ENCODE measurements at places on chromosomes 13 and 19.

- no peak overlapping the region for H3K27ac ChIP-seq
- peak overlapping the region; percentile 39 for H3K4me3 ChIP-seq
- no peak for DNase-seq
- peaks cover 77% of the 10 kb centered on the region for H3K27me3 ChIP-seq
These were observed 255.9 kb upstream of the SOX21 start for GRCh38 chr13:94968040-94968756.

GRCh38 chr13:44207476-44207875 lies 166.1 kb upstream of the SERP2 start:
- H3K27me3 ChIP-seq: no peaks in the 10 kb centered on the region
- peaks cover 6% of the 10 kb centered on the region for H3K4me1 ChIP-seq
- no peak for DNase-seq

DNA sequence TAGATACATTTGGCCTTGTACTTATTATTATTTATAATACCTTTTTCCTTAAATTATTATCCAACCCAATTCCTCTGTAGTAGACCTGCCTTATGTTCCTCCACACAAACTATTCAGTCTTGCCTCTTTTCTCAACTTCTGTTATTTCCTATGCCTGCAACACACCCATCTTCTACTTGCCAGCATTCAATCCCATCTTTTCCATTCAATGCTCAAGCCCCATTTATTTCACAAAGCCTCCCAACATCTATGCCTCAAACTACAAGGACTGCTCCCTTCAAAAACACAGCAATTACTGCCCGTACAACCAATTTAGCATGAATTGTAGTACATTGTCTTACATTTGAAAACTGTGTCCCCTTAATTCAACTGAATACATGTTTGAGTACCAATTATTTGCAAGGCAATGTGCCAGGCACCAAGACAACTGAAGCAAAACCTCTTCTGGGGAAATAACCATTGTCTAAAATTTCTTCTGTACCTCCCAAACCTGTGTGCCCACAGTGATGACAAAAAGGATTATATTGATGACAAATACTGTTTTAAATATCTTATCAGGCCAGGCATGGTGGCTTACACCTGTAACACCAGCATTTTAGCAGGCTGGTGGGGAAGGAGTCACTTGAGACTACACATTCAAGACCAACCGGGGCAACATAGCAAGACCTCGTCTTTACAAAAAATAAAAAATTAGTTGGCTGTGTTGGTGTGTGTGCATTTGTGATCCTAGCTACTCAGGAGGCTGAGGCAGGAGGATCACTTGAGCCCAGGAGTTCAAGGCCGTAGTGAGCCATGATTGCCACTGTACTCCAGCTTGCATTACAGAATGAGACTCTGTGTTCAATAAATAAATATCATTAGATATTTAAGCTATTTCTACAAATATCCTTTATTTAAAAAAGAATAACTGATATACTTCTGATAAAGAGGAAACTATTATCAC lies 35.1 kb downstream of the ELF1 start:
- H3K36me3 ChIP-seq: no peaks in the 10 kb centered on the region
- no peaks in the 10 kb centered on the region for H3K27me3 ChIP-seq
- H3K27ac ChIP-seq: peak overlapping the region; percentile 83
- peaks cover 68% of the 10 kb centered on the region for H3K4me1 ChIP-seq

- H3K4me3 ChIP-seq: no peak overlapping the region
- no peaks in the 10 kb centered on the region for H3K36me3 ChIP-seq
- H3K4me1 ChIP-seq: no peaks in the 10 kb centered on the region
- H3K27ac ChIP-seq: no peak overlapping the region
- no peak for DNase-seq
- peaks cover 52% of the 10 kb centered on the region for H3K27me3 ChIP-seq
These were observed 149.6 kb downstream of the IER2 start for GRCh38 chr19:13299838-13300237.

DNA sequence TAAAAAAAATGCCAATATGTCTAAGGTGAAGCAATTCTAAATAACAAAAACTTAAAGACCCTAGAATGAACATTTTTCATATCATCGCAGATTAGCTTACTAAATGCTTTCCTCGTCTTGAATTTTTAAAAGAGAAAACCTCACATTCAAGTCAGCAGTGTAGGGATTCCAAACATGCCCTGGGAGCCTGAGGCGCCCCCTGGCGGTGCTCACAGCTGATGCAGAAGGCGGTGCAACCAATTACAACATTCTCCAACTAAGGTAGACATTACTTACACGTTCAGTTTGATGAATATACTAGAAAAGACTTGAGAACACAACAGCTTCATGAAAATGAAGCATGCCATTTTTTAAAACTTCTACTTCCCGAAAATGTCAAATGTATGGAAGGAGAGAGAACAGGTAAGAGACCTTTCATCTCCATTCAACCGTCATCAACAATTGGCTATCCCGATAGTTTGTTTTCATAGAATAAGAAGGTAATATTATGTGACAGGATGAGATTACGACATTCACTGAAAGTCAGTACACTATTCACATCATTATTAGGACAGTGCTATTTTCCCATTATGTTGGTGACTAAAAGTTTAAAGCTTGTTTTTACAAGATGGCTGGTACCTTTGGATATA lies 304.4 kb downstream of the DCLK1 start:
- no peak for DNase-seq
- no peaks in the 10 kb centered on the region for H3K27me3 ChIP-seq

- H3K4me1 ChIP-seq: peaks cover 47% of the 10 kb centered on the region
- H3K4me3 ChIP-seq: no peak overlapping the region
- H3K27ac ChIP-seq: no peak overlapping the region
- H3K27me3 ChIP-seq: no peaks in the 10 kb centered on the region
- H3K36me3 ChIP-seq: peaks cover 60% of the 10 kb centered on the region
These were observed 36.6 kb downstream of the ZSWIM4 start for GRCh38 chr19:13831537-13832467.

DNA sequence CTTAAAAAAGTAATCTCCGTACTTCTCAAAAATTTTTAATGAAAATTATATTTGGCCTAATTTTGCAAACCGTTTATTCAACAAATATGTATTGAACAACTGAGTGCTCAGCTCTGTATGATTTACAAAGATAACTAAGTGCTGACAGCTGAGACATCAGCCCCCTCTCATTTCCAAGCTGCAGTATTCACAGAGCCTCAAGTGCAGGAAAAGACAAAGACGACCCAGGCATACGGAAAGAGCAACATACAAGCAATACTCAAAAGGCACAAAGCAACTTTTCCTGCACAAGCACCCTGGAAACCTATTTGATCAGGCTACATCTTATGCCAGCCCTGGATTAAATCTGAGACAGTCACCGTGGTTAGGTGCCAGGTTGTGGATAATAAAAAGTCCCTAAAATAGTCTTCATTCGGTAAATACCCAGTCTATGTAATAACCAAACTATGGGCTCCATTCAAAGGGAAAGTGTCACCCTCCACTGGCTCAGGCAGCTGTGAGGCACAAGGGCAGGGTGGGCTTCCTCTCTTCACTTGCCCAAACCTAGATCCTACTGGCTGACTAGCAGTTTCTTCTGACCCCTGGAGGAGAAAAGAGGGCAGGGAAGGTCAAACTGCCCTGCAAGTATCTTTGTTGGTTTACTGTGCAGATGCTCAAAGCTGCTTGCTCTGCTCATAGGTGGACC lies 65.5 kb downstream of the TBC1D4 start:
- H3K4me3 ChIP-seq: no peak overlapping the region
- no peaks in the 10 kb centered on the region for H3K36me3 ChIP-seq

GRCh38 chr13:82356667-82357410 lies 1525.4 kb downstream of the SLITRK1 start:
- H3K36me3 ChIP-seq: no peaks in the 10 kb centered on the region
- no peaks in the 10 kb centered on the region for H3K27me3 ChIP-seq
- H3K27ac ChIP-seq: no peak overlapping the region
- no peak overlapping the region for H3K4me3 ChIP-seq

GRCh38 chr19:45954156-45954555 lies 19.5 kb downstream of the NOVA2 start:
- no peak overlapping the region for H3K4me3 ChIP-seq
- H3K4me1 ChIP-seq: peaks cover 33% of the 10 kb centered on the region
- peaks cover 16% of the 10 kb centered on the region for H3K36me3 ChIP-seq
- peak overlapping the region; percentile 13 for H3K27ac ChIP-seq
- peaks cover 35% of the 10 kb centered on the region for H3K27me3 ChIP-seq
- DNase-seq: no peak

DNA sequence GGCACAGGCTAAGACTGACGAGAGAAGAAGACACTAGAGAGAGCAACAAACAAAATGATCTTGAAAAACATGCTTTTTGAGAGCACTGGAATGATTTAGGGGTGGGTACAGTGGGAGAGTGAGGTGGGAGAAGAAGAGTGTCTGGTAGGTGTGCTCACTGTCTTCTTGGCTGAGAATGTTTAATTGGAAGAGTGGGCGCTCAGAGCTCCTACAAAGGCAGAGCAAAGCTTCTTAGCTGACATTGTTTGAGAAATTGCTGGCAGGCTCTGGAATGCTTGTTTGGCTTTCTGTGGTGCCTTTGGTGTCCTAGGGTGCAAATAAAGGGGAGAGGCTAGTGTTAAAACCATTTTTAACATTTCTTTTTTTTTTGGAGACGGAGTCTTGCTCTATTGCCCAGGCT lies 1.5 kb upstream of the LIPE start:
- no peak for DNase-seq
- peaks cover 14% of the 10 kb centered on the region for H3K4me1 ChIP-seq
- peaks cover 6% of the 10 kb centered on the region for H3K36me3 ChIP-seq
- no peak overlapping the region for H3K4me3 ChIP-seq

GRCh38 chr19:32040236-32040635 lies 305.2 kb upstream of the ZNF507 start:
- H3K4me3 ChIP-seq: no peak overlapping the region
- no peak overlapping the region for H3K27ac ChIP-seq

- no peaks in the 10 kb centered on the region for H3K27me3 ChIP-seq
- H3K4me1 ChIP-seq: no peaks in the 10 kb centered on the region
- DNase-seq: no peak
- no peaks in the 10 kb centered on the region for H3K36me3 ChIP-seq
These were observed 456.0 kb downstream of the TBC1D4 start for GRCh38 chr13:75025956-75026355.

DNA sequence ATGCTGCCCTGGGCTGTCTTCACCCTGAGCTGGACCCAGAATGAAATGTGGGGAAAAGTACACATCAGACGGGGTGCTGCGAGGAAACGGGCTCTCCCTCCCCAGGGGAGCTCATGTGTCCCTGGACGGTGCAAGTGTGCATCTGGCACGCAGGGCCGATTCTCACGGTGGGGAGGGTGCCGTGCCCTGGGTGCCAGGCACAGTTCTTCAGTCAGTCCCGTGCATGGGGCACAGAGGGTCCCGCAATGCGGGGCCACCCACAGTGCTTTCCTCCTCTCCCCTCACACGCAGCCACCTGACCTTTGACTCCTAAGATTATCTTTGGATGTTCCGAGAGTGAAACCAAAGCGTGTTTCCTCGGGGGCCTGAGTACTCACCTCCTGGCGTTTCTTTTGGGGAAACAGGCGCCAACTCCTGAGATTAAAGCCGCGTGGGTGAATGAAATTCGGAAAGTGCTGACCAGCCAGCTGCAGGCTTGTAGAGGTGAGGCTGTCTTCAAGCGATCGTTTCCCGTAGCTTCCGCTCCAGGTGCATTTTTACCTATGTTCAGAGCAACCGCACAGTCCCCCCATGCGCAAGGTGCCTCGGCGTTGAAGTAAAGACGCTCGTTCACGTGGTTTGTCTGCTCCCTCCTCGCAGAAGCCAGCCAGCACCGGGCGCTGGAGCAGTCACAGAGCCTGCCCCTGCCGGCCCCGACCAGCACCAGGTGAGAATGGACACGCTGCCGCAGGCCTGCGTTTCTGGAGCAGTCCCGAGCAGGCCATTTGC lies 17.5 kb upstream of the F7 start:
- no peak overlapping the region for H3K4me3 ChIP-seq
- H3K27ac ChIP-seq: no peak overlapping the region
- no peaks in the 10 kb centered on the region for H3K27me3 ChIP-seq
- peak; percentile 35 for DNase-seq
- peaks cover 26% of the 10 kb centered on the region for H3K36me3 ChIP-seq

DNA sequence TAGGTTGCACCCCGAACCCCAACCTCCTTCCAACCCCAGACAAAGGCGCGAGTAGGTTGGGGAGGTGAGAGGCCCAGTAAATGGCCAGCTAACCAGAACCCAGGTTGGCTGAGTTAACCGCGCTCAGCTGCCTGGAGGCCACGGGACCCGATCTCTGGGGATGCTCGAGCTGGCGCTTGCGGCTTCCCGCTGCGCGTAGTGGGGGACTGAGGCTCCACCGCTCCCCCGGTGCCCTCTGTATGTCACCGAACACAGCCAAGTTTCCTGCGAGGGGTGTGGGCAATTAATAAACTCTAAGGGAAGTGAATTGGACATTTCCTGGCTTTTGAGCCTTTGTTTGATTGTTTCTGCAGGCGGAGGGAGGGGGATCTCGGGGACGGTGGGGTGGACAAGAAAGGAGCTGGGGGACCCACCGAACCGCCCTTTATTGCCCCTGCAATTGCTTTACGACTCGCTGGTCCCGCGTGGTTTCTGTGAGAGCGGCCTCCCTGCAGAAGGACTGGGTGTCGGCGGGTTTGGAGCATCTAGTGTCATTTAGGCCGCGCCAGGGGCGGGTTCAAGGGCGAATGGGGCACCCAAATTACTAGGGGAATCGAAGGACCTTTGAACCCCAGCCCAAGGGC lies 3.5 kb upstream of the ZIC5 start:
- no peaks in the 10 kb centered on the region for H3K36me3 ChIP-seq
- peaks cover 35% of the 10 kb centered on the region for H3K4me1 ChIP-seq
- H3K4me3 ChIP-seq: no peak overlapping the region
- H3K27me3 ChIP-seq: peaks cover 96% of the 10 kb centered on the region
- no peak overlapping the region for H3K27ac ChIP-seq
- peak; percentile 36 for DNase-seq

DNA sequence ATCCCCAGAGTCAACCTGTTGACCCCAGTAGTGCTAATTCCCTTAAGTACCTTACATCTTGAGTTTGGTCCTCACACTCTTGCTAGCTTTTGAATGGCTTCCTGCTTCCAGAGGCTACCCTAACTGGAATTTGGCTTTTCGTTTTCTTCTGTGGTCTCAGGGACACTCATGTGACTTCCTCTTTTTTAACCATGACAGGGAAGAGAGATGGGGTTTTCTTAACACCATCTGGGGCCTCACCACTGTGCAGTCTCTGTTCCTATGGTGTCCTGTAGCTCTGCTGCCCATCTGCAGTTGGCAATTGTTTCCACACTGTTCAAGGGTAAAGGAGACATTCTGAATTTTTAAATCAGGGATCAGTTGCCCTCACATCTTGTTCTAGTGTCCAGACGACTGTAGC lies 66.7 kb downstream of the SLC10A2 start:
- H3K27me3 ChIP-seq: no peaks in the 10 kb centered on the region
- no peaks in the 10 kb centered on the region for H3K4me1 ChIP-seq
- no peak for DNase-seq
- no peak overlapping the region for H3K27ac ChIP-seq
- H3K36me3 ChIP-seq: no peaks in the 10 kb centered on the region

DNA sequence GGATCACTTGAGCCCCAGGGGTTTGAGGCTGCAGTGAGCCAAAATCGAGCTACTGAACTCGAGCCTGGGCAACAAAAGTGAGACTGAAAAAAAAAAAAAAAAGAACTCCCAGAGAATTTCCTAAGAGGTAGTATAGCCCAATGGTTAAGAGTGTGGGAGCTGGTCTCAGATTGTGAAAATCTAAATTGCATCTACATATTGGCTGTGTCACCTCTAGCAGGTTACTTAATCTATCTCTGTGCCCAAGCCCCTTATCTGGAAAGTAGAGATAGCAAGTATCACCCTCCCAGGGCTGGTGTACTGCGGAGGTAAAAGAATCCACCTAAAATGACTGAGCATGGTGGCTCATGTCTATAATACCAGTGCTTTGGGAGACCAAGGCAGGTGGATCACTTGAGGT lies 3.7 kb upstream of the PLAUR start:
- H3K36me3 ChIP-seq: no peaks in the 10 kb centered on the region
- peaks cover 37% of the 10 kb centered on the region for H3K4me1 ChIP-seq
- no peak overlapping the region for H3K4me3 ChIP-seq
- no peaks in the 10 kb centered on the region for H3K27me3 ChIP-seq
- no peak for DNase-seq
